Hematopoietic multipotent progenitor cell treated with erythropoietin and hydrocortisone succinate and interleukin-3 and kit ligand, for 8 days (in vitro differentiated cells): ENCODE measurements at places on chromosomes 3 and 15.

GRCh38 chr3:29384640-29385039, 103.8 kb downstream of the RBMS3 start:
- DNase-seq, result no peak

GRCh38 chr15:64251121-64251520, 88.3 kb upstream of the PPIB start:
- DNase-seq, result no peak

- DNase-seq, result no peak
These were observed 497.8 kb downstream of the NAALADL2 start for GRCh38 chr3:175356899-175357324.

DNA sequence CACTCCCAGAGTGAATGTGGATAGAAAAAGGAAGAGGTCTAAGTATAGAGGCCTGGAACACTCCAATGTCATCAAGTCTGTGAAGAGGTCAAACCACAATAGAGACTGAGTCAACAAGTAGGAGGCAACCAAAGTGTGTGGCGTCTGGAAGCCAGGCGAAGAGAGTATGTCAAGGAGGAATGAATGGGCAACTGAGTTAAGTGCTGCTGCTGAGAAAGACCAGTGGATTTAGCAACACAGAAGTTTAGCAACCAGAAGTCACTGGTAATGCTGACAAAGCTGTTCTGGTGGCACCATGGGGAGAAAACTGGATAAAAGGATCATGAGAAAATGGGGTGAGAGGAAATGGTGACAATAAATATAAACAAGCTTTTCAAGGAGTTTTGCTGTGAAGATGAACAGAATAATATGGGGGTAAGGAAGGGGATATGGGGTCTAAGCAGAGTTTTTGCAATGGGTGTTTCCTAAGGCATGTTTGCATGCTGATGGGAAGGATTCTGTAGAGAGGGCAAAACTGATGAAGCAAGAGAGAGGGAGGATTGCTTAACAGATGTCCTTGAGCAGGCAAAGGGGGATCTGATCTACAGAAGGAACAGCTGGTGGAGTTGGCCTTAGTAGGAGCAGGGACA, 38.4 kb downstream of the PCOLCE2 start:
- DNase-seq, result no peak

DNA sequence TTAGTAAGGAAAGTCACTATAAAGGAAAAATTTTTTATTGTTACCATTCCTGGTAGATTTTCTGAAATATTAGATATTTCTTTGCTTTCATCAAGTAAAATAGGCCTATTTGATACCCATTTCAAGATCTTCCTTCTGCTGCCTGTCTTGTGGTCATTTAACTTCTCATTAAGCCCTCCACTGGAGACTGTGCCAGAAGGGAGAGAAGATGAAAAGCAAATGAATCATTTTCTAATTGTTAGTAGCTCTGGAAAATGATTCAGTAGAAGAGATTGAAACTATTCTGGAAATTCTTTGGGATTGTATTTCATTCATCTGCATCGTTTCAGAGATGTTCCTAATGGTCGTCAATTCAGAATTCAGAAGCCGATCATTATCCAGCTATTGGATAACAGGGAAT, 3.2 kb downstream of the KCTD6 start:
- DNase-seq, result no peak

- DNase-seq, result no peak
These were observed 12.0 kb downstream of the DNAJC19 start for GRCh38 chr3:180977498-180977897.
